ENCODE measurements at places on chromosomes 5 and 9. TPM values are rescaled to one million over a fixed set of nuclear protein-coding genes. Genes with fewer than 3 reads are reported as not detected.

DNA sequence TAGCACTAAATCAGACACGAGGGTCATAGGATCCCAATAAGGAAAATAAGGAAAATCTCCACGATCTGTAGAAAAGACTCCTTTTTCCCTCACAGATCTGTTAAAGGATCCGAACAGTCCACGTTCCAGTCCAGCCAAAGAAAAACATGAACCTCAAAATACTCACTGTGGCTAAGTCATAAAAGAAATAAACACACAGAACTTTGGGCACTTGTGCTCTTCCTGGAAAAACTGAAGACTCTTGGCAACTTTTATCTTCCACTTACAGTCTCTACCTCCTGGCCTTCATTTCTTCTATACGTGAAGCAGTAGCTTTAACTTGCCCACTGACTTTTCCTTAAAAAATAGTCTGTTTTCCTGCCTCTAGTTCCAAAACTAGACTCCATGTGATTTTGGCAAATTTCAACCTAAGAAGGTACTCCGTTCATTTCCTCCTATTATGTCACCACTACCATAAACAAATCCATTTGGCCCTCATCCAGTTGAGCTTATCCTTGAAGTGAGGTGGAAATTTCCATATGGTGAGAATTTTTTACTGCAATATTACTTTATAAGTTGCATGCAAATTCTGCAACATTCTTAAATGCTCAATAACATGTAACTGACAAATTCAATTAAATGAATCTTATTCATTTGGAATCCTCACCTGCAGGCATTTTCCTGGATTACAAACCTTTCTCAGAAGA, 5.3 kb upstream of the LHFPL2 start:
- DNase-seq, result no peak

DNA sequence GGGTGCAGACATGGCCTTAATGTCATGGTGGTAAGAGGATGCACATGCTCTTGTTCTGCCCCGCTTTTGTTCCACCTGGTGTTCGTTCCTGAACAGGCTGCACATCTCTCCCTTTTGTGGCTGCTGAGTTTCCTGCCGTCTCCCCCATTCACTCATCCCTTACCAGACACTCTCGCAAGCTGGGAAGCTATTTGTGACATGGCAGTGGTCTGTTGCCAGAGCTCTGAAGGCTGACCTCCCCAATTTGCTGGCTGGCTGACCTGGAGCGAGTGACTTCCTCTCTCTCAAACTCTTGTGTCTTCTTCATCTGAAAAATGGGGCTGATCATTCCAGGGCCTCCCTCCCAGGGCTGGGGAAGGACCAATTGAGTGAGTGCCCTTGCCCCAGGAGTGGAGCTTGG, 35.9 kb downstream of the HRH2 start:
- DNase-seq, result no peak

DNA sequence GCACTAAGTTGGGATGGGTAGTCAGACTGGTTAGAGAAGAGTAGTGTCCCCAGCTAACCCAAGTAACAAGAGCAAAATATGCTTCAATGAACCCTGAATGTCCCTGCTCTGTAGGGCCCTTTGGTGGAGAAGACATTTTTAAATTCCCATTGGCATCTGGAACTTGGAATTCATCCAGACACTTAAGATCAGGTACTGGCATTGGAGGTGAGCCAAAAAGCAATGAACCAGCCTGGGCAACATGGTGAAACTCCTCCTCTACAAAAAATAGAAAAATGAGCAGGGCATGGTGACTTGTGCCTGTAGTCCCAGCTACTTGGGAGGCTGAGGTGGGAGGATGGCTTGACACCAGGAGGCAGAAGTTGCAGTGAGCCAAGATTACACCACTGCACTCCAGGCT, 58.9 kb upstream of the ZNF618 start:
- DNase-seq, result no peak

SCGB3A1 gene
- 1.4 TPM for polyA plus RNA-seq

- no peak for DNase-seq
These were observed 167.5 kb downstream of the HACD4 start for GRCh38 chr9:20863945-20864344.

DNA sequence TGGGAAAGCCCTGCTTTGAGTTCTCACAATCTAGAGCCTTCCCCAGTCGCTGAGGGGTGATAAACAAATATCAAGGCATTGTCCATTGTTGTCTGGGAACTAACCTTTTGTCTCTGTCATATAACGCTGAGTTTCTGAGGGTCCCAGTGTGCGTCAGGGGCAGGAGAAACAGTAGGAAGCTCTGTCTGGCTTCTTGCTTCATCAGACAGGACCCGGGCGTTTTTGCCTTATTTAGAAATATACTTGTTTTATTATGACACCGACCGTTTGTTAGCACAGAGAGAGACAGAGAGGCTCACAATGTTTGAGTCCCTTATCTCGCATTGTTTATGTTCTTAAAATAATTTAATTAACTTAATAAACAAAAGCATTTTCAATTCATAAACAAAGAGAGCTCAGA, 204.9 kb upstream of the GAS1 start:
- no peak for DNase-seq
